Erythroblast (primary cell): ENCODE measurements at places on chromosomes 6 and 20.

DNA sequence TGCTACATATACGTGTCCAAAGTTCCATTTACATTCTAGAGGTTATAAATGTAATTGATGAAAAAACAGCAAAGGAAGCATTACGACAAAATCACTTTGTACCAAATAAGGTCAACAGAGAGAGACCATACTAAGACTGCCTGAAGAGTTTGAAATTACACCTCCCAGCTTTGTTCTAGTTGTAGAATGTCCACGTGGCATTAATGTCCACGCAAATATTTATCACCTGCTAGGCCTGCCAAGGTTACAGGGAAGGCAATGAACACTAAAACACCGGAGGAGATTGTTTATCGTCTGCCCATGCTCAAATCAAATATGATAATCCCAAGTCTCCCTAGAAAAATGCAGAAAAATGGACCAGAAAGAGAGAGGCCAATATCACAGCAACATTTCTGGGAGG lies 6.2 kb downstream of the RALGAPA2 start:
- no peak for DNase-seq

GRCh38 chr6:26595669-26596269 lies 984 bp upstream of the ABT1 start:
- peak; percentile 91 for DNase-seq

DNA sequence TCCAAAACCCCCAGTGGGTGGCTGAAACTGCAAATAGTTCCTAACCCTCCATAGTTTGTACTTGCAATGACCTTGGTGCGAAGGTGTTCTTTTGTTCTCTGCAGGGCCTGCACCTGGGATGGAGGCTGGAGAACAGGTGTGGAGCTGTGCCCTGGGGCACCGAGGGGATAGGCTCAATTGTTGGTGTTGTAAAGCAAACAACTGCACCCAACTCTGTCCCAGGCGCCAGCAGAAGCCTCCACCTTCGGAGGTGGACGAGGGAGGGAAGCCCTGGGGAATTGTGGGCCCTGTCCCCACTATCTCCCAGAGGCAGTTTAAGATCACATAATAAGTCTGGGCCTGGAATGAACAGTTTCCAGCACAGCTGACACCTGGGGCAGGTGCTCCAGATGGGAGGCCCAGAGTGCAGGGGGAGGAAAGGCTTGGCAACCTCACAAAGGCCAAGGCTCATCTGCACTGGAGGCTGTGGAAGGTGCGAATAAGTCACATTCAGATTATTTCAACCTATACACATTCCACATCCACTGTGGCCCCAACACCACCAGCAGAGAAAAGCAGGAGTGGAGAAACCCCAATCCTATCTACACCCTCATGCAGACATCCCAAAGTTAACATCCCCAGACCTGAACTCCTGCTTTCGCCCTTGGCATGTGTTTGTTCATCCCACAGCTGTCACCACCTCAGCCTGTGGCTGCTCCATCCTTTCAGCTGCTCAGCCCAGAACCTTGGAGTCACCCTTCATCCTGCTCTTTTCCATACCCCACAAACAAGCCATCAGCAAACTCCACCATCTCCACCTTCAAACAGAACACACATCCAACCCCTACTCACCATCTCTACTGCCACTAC lies 12.3 kb upstream of the CBFA2T2 start:
- DNase-seq: no peak

DNA sequence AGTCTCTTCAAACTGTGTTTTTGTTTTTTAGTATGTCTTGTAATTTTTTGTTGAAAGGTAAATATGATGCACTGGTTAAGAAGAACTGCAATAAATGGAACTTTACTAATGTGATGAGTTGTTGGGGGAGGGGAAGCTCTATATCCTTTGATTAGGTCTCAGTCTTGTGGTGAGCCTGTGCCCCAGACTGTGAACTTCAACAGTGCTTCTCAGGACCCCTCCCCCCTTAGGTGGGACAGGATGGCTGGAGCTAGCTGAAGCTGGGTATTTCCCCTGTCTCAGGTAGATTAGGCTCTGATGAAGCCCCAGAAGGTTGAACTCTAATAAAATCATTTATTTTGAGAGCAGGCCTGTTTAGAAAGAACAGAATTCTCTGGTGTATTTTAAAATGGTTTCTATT lies 31.4 kb upstream of the TASP1 start:
- DNase-seq: no peak

DNA sequence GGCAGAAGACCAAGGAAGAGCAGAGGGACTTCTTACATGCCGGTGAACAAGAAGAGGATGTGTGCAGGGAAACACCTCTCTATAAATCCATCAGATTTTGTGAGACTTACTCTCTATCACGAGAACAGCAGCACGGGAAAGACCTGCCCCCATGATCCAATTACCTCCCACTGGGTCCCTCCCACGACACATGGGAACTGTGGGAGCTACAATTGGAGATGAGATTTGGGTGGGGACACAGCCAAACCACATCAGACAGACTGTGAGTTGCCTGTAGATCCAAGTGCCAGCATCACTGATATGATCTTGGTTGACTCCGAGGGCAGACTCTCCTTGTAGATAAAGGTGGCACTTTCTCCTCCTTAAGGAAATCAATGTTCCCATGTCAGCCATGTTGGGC lies 414.8 kb upstream of the JARID2 start:
- DNase-seq: no peak

DNA sequence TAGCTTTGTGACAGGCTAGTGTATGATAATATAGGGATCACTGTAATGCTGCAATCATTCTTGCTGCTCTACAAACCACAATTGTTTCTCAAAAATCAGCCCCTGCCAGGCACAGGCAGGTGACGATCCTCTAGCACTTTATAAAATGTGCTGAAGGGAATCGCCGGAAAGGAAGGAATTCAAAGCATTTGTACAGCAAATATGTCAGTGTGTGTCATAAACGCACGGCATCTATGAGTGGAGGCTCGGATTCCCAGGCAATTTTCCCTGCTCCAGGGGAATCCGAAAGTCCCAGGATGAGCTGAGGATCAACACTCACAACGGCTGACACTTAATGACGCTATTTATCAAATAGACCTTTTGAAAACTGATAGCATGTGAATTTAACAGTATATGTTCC lies 1.4 kb downstream of the PHACTR1 start:
- DNase-seq: no peak

DNA sequence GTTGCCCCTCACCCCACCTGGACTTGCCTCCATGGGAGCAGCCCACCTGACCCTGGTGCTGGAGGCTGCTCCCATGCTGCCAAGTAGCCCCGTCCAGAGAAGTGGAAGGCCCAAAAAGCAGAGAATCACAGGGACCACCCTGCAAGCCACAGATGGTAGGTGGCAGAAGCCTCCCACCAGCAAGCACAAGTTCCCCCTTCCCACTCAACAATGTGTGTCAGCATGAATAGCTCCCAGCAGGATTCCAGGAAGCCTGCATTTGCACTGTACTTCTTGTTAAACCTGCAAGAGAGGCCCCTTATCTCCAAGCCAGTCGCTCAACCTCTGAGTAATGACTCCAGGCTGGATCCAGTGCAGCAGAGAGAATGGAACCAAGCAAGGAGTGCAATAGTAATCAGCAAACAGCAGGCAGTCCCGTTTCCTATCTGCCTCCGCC lies 180.8 kb upstream of the CST7 start:
- no peak for DNase-seq

- no peak for DNase-seq
Measured at GRCh38 chr6:147135211-147135681, 69.0 kb upstream of the STXBP5 start.

- DNase-seq: no peak
Measured at GRCh38 chr6:6646859-6647258, 58.3 kb downstream of the LY86 start.

DNA sequence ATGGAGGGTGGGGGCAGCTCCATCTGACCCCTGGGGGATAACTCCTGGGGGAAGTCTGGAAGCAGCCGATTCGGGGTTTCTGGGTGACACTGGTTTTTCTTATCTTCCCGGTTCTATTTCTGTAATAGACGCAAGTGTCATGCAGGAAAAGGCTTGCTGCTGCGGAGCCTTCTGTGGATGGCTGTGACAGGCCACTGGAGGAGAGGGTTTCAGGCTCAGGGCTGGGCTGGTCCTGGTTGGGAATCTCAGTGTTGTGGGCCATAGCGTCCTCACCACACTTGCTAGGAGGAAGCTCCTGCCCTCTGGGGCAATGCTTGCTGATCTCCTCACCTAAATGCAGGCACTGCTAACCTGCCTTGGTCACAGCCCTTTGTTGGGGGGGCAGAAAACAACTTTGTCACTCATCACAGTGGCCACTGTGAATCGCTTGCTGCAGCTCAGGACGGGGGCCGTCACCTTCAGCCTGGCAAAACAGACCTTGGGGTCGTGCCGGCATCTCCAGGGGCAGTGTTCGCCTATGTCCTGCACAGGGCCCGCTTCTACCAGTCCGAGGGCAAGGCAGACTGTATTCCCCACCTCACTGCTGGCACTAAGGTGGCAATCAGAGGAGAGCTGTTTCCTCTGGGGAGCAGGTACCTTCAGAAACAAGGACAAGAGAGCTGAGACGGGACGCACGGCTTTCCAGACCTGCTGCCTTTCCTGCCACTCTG lies 4.4 kb upstream of the TUBB1 start:
- DNase-seq: peak; percentile 61

DNA sequence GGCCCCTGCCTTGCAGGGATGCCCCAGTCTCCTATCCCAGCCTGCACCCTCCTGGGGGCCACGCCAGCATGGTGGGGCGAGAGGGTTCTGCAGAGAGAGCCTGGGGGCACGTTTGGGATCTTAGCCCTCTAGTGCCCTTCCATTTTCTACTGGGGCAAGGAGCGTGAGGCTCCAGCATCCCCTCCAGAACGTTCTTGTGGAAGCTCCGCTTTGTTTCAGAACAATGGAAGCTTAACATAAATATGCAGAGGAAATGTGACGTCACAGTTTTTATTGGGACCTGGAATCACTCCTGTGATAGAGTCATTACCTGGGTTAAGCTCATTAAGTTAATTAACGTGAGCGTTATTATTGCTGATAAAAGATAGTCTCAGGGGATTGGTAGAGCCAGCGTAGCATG lies 19.6 kb downstream of the BHLHE23 start:
- no peak for DNase-seq

- DNase-seq: no peak
Measured at GRCh38 chr20:60627751-60628565, 624.1 kb upstream of the CDH4 start.
